ENCODE measurements at places on chromosomes 4 and X. TPM values are rescaled to one million over a fixed set of nuclear protein-coding genes. Genes with fewer than 3 reads are reported as not detected.

GRCh38 chr4:121380776-121381462 is at the start of gene QRFPR:
Gene QRFPR (minus strand): TSS chr4:121381018. CDS start chr4:121380647, 371 bp downstream.
- peaks cover 4% of the 10 kb centered on the region for H3K4me1 ChIP-seq
- H3K27me3 ChIP-seq: peaks cover 72% of the 10 kb centered on the region
- peak within 1 kb of the TSS; percentile 29 for H3K4me3 ChIP-seq
- no peak for DNase-seq

DNA sequence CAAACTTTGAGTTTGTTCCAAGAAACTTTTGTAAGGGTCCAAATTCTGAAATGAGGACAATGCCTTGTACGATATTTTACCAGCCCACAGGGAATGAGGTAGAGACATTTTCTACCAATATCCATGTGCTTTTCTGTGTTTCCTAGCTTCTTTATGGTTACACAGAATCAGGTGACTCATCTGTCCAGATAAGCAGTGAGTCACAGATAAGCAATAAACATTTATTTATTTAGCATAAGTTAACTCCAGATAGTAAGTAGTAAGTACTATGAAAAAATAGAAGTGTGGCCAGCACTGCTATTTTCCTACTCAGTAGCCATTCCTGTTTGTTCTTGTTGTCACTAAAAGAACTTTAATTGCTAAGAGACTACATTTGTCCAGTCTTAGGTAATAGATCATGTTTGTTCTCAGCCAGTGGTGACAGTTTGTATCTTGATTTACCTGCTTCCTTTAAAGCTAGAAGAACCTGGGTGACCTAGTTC is 7.4 kb downstream of the AFF1 start:
- H3K4me1 ChIP-seq: peaks cover 29% of the 10 kb centered on the region
- DNase-seq: no peak
- H3K27ac ChIP-seq: no peak overlapping the region
- H3K4me3 ChIP-seq: no peak overlapping the region

DNA sequence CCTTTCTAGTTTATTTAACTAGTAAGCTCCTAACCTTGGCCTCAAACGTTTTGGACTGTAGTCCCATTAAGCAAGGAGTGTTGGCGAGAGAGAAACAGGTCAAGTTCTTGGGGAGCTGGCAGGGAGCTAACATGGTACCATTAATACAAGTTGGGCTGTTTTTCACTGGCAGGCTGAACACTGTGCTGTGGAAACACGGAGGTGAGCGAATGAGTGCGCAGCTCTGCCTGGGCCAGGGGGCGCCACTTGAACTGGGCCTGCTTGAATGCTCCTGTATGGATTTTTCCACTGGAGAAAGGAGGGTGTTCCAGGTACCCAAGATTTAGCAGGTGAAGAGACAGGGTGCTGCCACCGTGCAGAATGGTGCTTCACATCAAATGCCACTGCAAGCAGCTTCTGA is 7.4 kb upstream of the SMS start:
- H3K36me3 ChIP-seq: no peaks in the 10 kb centered on the region
- no peaks in the 10 kb centered on the region for H3K4me1 ChIP-seq
- H3K27me3 ChIP-seq: peaks cover 2% of the 10 kb centered on the region

DNA sequence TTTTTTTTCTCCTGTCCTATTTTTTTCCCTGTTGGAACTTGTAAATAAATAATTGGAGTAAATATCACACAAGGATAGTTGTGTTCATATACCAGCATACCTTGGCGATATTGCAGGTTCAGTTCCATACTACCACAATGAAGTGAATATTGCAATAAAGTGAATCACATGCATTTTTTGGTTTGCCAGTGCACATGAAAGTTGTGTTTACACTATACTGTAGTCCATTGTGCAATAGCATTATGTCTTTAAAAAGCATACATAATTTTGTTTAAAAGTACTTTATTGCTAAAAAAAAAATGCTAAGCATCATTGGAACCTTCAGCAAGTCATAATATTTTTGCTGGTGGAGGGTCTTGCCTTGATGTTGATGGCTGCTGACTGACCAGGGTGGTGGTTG is 88.6 kb downstream of the GSTCD start:
- H3K27me3 ChIP-seq: no peaks in the 10 kb centered on the region
- H3K27ac ChIP-seq: no peak overlapping the region
- no peak overlapping the region for H3K4me3 ChIP-seq
- no peaks in the 10 kb centered on the region for H3K4me1 ChIP-seq
- H3K36me3 ChIP-seq: peaks cover 9% of the 10 kb centered on the region
- DNase-seq: no peak

- H3K36me3 ChIP-seq: no peaks in the 10 kb centered on the region
- no peak overlapping the region for H3K4me3 ChIP-seq
- no peak overlapping the region for H3K27ac ChIP-seq
- H3K27me3 ChIP-seq: no peaks in the 10 kb centered on the region
- no peaks in the 10 kb centered on the region for H3K4me1 ChIP-seq
- DNase-seq: no peak
Observed at GRCh38 chr4:174434455-174434854, 87.8 kb downstream of the HPGD start.

DNA sequence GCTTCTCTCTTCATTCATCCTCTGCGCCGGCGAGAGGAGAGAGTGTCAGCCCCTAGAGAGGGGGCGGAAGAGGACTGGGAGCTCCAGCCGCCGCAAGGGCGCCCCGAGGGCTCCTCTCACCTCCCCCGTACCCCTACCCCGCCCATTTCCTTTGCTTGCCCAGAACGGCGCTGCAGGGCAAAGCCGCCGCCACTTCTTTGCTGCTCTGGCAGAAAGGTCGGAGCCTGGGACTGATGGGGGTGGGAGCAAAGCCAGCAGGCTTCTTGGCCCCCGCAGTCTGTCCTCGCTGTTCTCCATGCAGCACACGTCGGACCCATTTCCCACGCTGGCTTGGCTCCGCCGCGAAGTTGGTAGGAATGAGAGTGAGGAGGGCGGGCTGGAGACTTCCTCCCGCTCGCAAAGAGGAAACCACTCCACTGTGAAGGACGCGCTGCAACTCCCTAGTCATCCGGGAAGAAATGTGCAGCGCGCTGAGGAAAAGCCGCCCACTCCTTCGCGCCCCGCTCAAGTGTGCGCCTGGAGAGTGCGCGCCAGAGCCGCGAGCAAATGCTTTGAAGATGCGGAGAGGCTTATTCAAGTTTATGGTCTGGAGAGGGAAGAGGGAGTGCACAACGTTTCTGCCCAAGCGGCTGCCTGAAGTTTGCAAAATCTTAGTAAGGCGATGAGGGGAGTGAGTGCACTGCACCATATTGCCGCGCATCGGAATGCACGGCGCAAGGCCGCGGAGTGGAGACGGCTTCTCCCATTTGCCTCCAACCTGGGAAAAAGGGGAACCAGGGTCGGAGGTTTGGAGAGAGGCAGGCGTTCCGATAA is 2.8 kb upstream of the PCDH7 start:
- DNase-seq: no peak
- H3K4me3 ChIP-seq: peak overlapping the region; percentile 82
- peak overlapping the region; percentile 94 for H3K27ac ChIP-seq
- peaks cover 18% of the 10 kb centered on the region for H3K4me1 ChIP-seq

Gene CDKL2
- 3.0 TPM for total RNA-seq

- H3K36me3 ChIP-seq: no peaks in the 10 kb centered on the region
- no peaks in the 10 kb centered on the region for H3K4me1 ChIP-seq
- no peak overlapping the region for H3K27ac ChIP-seq
- no peak overlapping the region for H3K4me3 ChIP-seq
- DNase-seq: no peak
Observed at GRCh38 chrX:147180886-147181285, 366.3 kb upstream of the CXorf51A start.

Gene SSX2
- not detected for total RNA-seq
